ENCODE measurements at places on chromosomes 6 and 20. TPM values are rescaled to one million over a fixed set of nuclear protein-coding genes. Genes with fewer than 3 reads are reported as not detected.

DNA sequence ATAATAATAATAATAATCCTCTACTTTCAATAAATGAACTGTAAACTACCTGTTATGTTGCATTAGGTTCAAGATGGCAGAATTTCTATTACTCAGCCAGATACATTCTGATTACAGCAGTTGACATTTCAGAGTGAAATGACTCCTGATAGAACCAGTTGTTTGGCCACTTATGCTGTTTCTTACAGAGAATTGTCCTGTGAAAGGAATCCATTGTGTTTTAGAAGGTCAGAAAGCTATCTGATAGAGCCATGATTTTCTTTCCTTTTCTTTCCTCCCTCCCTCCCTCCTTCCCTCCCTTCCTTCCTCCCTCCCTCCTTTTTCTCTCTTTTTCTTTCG, 16.6 kb downstream of the GJA10 start:
- DNase-seq, result no peak

LPA gene
- total RNA-seq, result 0.14 TPM

GRCh38 chr20:39298571-39299506, 336.7 kb downstream of the DHX35 start:
- no peak for DNase-seq

IP6K3 gene
- total RNA-seq, result 0.28 TPM

DNA sequence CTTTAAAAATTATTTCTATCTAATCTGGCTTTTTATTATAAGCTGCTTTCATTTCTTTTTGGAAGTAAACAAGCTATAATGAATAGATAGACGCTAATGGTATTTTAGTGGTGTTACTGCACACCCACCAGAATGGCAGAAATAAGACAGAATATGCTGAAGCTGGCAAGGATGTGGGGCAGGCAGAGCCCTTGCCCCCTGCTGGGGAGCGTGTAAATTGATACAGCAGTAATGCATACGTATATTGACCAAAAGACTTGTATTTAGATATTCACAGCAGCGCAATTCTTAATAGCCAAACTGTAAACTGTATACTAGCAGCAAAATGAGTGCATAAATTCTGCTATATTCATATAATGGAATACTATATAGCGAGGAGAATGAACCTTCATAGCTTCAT, 35.3 kb downstream of the TMEM181 start:
- no peak for DNase-seq

DNA sequence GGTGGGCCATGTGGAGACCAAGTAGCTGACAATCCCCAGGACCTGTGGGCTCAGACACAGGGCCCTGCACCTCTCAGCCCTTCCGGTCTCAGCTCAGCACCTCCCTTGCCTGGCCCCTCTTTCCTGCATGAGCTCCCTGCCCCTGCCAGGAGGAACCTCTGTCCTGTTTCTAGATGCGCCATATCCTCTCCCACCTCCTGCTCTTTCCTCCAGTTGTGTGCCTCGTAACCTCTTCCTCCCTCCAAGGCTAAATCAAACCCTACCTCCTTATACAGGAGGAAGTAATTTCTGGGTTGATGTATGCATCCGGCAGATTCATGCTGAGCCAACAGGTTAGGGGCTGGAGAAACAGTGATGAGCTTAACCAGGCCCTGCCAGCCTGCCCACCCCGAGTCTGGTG, 30.9 kb downstream of the ITPR3 start:
- DNase-seq, result no peak

- DNase-seq, result no peak
Measured at GRCh38 chr6:15472621-15473020, 190.2 kb downstream of the DTNBP1 start.

PNLDC1 gene
- 0.28 TPM for total RNA-seq

PARD6B gene
- total RNA-seq, result 3.1 TPM

GRCh38 chr6:130303431-130303830, 62.4 kb upstream of the TMEM200A start:
- no peak for DNase-seq

ULBP3 gene
- 1.1 TPM for total RNA-seq

PRR3 gene
- 13.0 TPM for total RNA-seq

ECT2L gene
- 0.09 TPM for total RNA-seq

DNA sequence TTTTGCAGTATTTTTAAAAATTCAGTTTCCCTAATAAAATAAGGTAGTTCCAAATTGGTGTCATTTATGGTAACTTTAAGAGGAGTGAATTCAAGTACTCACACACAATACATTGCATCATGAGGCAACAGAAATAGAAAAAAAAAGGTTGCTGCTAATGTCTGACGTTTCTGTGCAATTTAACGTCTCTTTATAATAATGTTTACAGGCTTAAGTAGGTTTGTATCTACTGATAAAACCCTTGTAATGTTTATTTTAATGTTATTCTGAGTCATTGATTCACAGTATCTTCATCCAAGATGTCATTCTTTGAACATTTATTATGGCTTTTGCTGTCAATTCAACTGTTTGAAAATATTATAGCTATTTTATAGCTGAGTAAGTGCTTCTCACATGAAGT, 86.0 kb downstream of the RNF217 start:
- no peak for DNase-seq

PCSK2 gene
- total RNA-seq, result 0.05 TPM

- DNase-seq, result peak; percentile 30
Measured at GRCh38 chr6:152338335-152339125, 298.6 kb downstream of the SYNE1 start.

GRCh38 chr6:96608074-96608473, 45.1 kb downstream of the FHL5 start:
- DNase-seq, result no peak

DNA sequence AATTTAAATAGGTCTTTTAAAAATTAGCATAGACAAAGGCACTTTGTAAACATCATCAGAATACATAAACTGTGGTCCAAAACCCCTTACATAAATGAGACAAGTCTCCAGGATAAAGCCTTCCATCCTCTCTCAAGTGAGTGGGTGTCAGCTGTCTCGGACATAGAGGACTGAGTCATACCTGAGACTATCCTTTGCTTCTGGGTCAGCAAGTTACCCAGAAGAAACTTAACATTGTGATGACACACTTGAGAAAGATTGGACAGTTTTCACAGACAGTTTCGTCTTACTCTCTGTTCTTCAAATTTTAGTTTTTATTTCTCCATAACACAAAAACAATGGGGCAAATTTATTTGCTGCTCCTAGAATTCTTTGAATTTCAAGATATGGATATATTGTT, 838.0 kb downstream of the DHX35 start:
- no peak for DNase-seq

- no peak for DNase-seq
Measured at GRCh38 chr6:137095651-137096238, 51.0 kb upstream of the IL20RA start.

GRCh38 chr20:961768-962167, 40.3 kb downstream of the RSPO4 start:
- DNase-seq, result no peak

Data from thymus (tissue), 14 donors.